ENCODE measurements at places on chromosomes 16 and 17.
A peak's percentile ranks its signal among the peaks of the same experiment; 100 is the strongest.

- H3K4me3 ChIP-seq, result no peak overlapping the region
- H3K4me1 ChIP-seq, result no peaks in the 10 kb centered on the region
- H3K27ac ChIP-seq, result no peak overlapping the region
- DNase-seq, result no peak
- H3K36me3 ChIP-seq, result no peaks in the 10 kb centered on the region
These were observed 9.0 kb upstream of the MAPK3 start for GRCh38 chr16:30131869-30132475.

GRCh38 chr17:35969558-35970380, 11.5 kb downstream of the CCL16 start:
- no peaks in the 10 kb centered on the region for H3K4me1 ChIP-seq
- peak; percentile 91 for DNase-seq
- H3K27me3 ChIP-seq, result no peaks in the 10 kb centered on the region
- no peaks in the 10 kb centered on the region for H3K36me3 ChIP-seq

DNA sequence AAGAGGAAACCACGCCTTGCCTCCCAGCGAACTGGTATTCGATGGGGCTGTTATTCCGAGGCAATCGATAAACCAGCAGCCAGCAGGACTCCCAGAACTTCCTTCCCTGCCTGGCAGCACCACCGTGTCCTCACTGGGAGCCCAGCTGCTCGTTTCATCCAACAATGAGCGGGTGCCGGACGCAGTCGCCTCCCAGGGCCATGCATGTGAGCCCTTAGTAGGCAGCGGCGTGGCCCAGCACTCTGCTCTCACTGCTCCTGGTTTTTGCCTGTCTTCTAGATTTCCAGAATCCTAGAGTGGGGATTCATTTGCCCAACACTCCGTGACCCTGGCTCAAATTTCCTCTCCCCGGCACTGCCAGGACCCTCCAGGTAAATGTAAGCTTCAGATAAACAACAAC, 29.1 kb upstream of the RASD1 start:
- H3K27ac ChIP-seq, result no peak overlapping the region
- H3K27me3 ChIP-seq, result no peaks in the 10 kb centered on the region
- no peaks in the 10 kb centered on the region for H3K4me1 ChIP-seq
- DNase-seq, result no peak
- no peaks in the 10 kb centered on the region for H3K36me3 ChIP-seq
- no peak overlapping the region for H3K4me3 ChIP-seq

- no peaks in the 10 kb centered on the region for H3K27me3 ChIP-seq
- H3K4me3 ChIP-seq, result no peak overlapping the region
- no peak for DNase-seq
- no peak overlapping the region for H3K27ac ChIP-seq
- H3K4me1 ChIP-seq, result no peaks in the 10 kb centered on the region
These were observed 69.0 kb downstream of the PLXDC1 start for GRCh38 chr17:39082482-39082881.

DNA sequence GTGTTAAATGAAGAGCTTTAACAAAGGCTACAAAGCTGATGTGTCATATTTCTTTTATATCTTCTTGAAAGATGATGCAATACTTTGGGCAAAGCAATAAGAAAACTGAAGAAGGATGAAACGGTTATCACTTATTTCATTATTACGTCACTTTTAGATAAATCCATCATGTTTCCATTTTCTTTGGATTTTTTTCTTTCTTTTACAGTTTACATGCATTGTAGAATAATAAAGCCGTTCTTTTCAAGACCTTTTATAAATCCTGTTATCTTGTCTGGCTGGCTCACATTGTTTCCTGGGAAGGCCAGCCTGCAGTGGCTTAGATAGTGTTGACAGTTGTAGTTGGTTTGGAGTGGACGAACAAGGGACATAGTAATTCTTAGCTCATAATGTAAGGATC, 28.9 kb downstream of the TANC2 start:
- no peaks in the 10 kb centered on the region for H3K4me1 ChIP-seq
- H3K27me3 ChIP-seq, result no peaks in the 10 kb centered on the region
- no peaks in the 10 kb centered on the region for H3K36me3 ChIP-seq
- H3K4me3 ChIP-seq, result no peak overlapping the region

- DNase-seq, result no peak
- peaks cover 15% of the 10 kb centered on the region for H3K4me1 ChIP-seq
- H3K27ac ChIP-seq, result peak overlapping the region; percentile 72
- peak overlapping the region; percentile 86 for H3K4me3 ChIP-seq
- H3K36me3 ChIP-seq, result no peaks in the 10 kb centered on the region
These were observed 961 bp downstream of the AMFR start for GRCh38 chr16:56424404-56424764.

- H3K4me3 ChIP-seq, result no peak overlapping the region
- no peaks in the 10 kb centered on the region for H3K36me3 ChIP-seq
- H3K27ac ChIP-seq, result no peak overlapping the region
- H3K4me1 ChIP-seq, result no peaks in the 10 kb centered on the region
- DNase-seq, result no peak
These were observed 279.6 kb downstream of the SNX29 start for GRCh38 chr16:12255919-12256665.

Measured in colonic mucosa (tissue), 4 donors.